Tibial nerve (tissue), 4 donors: ENCODE measurements at places on chromosomes 6 and 20. TPM values are rescaled to one million over a fixed set of nuclear protein-coding genes. Genes with fewer than 3 reads are reported as not detected.
A peak's percentile ranks its signal among the peaks of the same experiment; 100 is the strongest.

The PIGU gene
- 28.8 TPM for total RNA-seq

The DEFB132 gene
- not detected for total RNA-seq

The OVOL2 gene
- total RNA-seq, result not detected

The SHLD1 gene
- total RNA-seq, result 5.9 TPM

The TPBG gene
- 12.3 TPM for total RNA-seq

The DSP gene
- 6.0 TPM for total RNA-seq

The LGSN gene
- total RNA-seq, result not detected

The TDRD6 gene
- total RNA-seq, result 0.60 TPM

- no peak for DNase-seq
Measured at GRCh38 chr6:107600936-107601335, 111.0 kb downstream of the SOBP start.

- DNase-seq, result no peak
Measured at GRCh38 chr6:24621626-24622289, 24.2 kb downstream of the KIAA0319 start.

GRCh38 chr6:113578691-113579090 is 278.5 kb upstream of the MARCKS start:
- no peak for DNase-seq

DNA sequence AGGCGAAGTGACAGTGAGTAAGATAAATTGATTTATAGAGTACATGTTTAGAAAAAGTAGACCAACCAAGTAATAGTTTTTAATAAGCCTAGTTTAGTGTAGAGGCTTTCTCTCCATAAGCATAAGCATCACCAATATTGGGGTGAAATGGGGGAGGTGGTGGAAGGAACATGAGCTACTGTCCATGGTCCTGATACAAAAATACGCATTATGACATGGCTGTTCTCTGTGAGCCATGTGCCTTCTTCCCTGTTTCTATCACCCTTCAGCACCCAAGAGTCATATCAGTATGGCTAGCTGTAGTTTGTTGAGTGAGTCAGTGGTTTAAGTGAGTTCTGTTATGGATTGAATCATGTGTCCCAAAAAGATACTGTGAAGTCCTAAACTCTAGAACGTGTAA is 150.8 kb downstream of the EDN1 start:
- no peak for DNase-seq

GRCh38 chr6:34055223-34055933 is 90.5 kb downstream of the GRM4 start:
- DNase-seq, result peak; percentile 20

DNA sequence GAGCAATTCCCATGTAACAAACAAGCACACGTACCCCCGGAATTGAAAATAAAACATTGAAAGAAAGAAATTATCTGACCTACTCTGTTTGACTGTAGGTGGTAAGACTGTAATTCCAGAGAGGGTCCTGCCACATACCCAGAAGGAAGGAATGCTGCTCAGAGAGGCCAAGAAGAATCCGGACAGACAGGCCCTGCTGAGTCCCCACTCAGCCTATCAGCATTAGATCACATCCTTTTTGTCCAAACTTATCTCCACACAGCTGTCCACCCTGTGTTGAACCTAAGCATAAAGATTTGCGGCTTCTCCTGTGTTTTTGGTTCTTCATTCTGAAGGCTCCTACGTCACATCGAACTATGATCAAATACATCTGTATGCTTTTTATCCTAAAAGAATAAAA is 591.9 kb downstream of the QKI start:
- no peak for DNase-seq

DNA sequence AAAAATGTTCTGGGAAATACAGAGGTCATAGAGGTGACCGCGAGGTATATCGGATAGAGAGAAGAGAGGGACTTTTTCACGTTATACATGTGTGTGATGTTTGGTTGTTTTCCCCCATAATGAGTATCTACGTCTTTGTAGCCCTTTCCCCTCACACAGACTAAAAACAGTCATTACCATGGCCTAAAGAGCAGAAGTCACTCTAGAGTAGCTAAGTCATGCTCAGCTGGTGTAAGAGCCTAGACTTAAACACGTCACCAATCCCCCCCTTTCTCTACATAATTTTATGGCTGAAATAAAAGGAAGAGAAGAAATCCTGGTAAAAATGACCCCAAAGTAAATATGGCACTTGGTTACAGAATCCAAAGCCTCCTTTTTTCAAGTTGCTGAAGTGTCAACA is 6.0 kb upstream of the BEND3 start:
- DNase-seq, result no peak

DNA sequence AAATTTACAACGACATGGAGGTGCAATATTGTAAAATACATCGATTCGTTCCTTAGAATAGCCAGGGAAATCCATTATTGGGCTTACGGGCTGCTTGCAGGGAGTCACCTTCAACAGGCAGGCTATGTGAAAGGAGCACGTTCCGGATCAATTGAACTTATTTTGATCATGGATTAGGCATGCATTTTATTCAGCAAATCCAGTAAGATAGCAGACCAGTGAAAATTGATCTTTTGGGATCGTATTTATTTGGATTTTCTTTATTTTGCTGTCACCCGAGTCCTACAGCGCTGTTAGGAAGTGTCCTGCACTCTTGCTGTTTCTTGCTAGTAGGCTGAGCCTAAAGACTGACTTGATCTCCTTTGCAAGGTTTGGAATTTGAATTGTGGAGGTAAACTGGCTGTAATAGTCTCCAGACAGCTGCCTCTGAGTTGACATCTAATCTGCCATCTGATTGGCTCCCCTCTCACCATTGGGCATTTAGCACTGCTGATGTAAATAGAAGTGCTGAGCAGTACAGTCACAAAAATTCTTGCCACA is 3.0 kb downstream of the ARID1B start:
- peak; percentile 67 for DNase-seq

- DNase-seq, result no peak
Measured at GRCh38 chr6:105594821-105595220, 191.9 kb upstream of the PREP start.

DNA sequence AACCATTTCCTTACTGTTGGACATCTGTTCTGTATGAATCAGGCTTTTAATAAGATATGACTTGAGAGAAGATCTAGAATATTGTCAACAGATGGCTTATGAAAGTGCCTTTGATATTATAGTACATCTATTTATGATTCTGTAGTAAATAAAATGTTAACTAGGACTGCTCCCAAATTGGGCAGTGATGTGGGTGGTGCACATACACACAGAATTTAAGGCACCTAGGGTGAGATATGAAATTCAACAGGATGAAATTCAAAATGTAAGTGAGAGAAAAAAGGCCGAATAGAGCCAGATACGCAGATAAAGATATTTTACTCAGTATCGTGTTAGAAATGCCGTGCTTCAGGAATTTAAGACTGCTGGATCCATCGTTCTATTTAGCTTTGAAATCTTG is 26.3 kb downstream of the FAM50B start:
- DNase-seq, result no peak

DNA sequence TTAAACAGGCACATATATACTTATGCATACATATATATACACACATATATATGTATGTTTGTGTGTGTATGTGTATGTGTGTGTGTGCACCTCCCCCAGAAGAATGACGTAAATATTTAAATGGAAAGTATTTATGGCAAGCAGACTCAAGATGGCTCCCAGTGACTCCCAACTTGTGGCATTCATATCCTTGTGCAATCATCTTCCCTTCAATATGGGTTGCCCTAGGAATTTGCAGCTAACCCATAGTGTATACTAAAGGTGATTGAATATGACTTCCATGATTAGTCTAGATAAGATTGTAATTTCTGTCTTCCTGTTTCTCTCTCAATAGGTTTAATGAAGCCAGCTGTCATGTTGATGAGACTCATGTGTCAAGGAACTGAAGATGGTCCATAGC is 127.6 kb downstream of the TRDN start:
- no peak for DNase-seq

- no peak for DNase-seq
Measured at GRCh38 chr6:107192830-107193229, 77.5 kb upstream of the BEND3 start.

DNA sequence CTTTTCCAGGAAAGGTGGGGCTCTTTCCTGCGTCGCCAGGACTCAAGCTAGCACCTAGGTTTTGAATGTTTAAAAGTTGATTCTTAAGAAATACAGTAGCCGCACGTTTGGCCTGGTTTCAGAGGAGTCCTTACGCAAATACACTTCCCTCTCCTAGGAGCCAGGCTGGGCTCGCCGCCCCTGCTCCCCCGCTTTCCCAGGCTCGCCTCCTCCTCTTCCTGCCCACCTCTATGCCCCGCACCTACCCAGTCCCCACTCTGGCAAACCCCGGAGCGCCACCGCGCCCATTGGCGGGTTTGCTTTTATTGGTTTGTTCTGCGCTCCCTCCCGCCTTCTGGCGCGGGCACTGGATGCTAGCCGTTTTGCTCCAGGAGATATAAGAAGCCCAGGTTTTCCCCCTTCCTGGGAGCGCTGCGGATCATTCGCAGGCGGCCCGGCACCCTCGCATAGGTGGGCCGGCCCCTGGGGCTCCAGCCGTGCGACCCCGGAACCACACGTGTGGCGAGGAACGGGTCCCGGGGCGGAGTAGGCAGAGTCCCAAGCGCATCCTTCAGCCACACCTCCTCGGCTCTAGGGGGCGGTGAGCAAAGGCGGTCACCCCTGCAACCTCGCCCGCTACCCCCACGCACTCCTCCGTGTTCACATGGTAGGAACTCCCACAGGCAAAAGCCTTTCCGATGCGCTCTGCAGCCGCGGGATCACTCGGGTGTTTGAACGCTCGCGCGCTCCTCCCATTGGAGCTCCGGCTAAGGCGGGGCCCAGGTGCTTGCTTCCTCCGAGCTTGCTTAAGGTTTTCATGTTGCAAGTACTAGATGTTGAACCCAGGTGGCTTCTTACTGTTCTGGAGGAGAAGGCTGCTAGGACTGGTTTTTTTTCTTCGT is 119.0 kb downstream of the RTN4IP1 start:
- DNase-seq, result no peak

DNA sequence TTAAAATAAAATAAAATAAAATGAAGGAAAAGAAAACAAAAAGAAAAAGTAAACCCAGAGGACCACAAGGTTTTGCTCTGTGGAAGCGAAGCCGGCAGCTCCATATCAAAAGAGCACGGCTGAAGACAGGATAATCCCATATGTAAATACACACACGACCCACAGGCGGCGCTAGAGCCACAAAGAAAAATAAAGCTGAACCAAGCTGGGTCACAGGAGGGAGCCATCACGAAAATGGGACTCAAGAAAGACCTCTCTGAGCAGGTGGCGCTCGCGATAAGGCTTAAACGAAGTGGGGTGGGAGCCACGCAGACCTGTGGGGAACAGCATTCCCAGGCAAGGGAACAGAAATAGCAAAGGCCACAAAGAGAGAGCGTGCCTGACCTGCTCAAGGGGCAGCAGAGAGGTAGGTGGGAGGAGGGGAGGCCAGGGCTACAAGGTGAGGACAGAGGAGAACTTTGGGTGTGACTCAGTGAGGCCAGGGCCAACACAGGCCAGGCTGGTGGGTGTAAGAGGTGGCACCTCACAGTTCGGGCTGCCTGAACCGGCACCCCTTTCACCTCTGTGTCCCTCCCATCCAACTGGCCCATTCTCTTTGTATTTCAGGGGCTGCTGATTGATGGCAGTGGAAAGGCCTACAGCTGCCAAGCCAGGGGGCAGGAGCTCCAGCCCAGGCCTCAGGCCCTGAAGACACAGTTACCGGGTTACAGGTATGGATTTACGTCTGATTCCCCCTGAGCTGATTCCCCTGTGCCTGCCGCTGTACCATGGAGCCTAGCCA is 26.0 kb downstream of the PTGIS start:
- DNase-seq, result peak; percentile 68
